ENCODE measurements at places on chromosomes 2 and 18. TPM values are rescaled to one million over a fixed set of nuclear protein-coding genes. Genes with fewer than 3 reads are reported as not detected.

MALL gene
- total RNA-seq, result 9.2 TPM

VIL1 gene
- not detected for total RNA-seq

NGEF gene
- total RNA-seq, result 6.3 TPM

GAL3ST2 gene
- not detected for total RNA-seq

SNTG2 gene
- total RNA-seq, result 7.4 TPM

TUBA4B gene
- total RNA-seq, result not detected

CD8B gene
- 3.5 TPM for total RNA-seq

PUM2 gene
- total RNA-seq, result 94.0 TPM

HOXD12 gene
- not detected for total RNA-seq

UGT1A5 gene
- total RNA-seq, result not detected

MRO gene
- total RNA-seq, result 0.59 TPM

FAM110C gene
- total RNA-seq, result 30.7 TPM

MYO3B gene
- 0.15 TPM for total RNA-seq

RGPD4 gene
- total RNA-seq, result not detected

UGT1A6 gene
- not detected for total RNA-seq

MC5R gene
- total RNA-seq, result not detected

ZRANB3 gene
- total RNA-seq, result 6.1 TPM

KCNS3 gene
- 16.0 TPM for total RNA-seq

EMX1 gene
- not detected for total RNA-seq

PXDN gene
- total RNA-seq, result 108 TPM

CAPN14 gene
- 0.16 TPM for total RNA-seq

SIX3 gene
- not detected for total RNA-seq

FABP1 gene
- total RNA-seq, result not detected

ABCA12 gene
- 4.0 TPM for total RNA-seq

CMPK2 gene
- 4.2 TPM for total RNA-seq

ALPI gene
- not detected for total RNA-seq

TMEM182 gene
- total RNA-seq, result 3.3 TPM

TMEM169 gene
- 1.3 TPM for total RNA-seq

UNC80 gene
- total RNA-seq, result under 0.01 TPM

MOGAT1 gene
- total RNA-seq, result 0.98 TPM

TANC1 gene
- 58.4 TPM for total RNA-seq

ABHD1 gene
- not detected for total RNA-seq

GKN1 gene
- not detected for total RNA-seq

BZW1 gene
- 309 TPM for total RNA-seq

GPC1 gene
- 13.8 TPM for total RNA-seq
